ENCODE measurements at places on chromosomes 7 and 10. TPM values are rescaled to one million over a fixed set of nuclear protein-coding genes. Genes with fewer than 3 reads are reported as not detected.

Gene CTAGE6
- total RNA-seq = 0.92 TPM

Gene ATP5MK
- 260 TPM for total RNA-seq

Gene NXPH1
- total RNA-seq = not detected

- H3K27me3 ChIP-seq = no peaks in the 10 kb centered on the region
- H3K27ac ChIP-seq = peak overlapping the region; percentile 77
- H3K4me3 ChIP-seq = no peak overlapping the region
- no peak for DNase-seq
- peaks cover 18% of the 10 kb centered on the region for H3K4me1 ChIP-seq
Observed at GRCh38 chr10:283916-284356, 148.7 kb downstream of the ZMYND11 start.

GRCh38 chr10:130470286-130470685 is 334.1 kb downstream of the GLRX3 start:
- DNase-seq = no peak
- no peak overlapping the region for H3K27ac ChIP-seq
- H3K27me3 ChIP-seq = no peaks in the 10 kb centered on the region
- no peak overlapping the region for H3K4me3 ChIP-seq

GRCh38 chr7:87056346-87056745 is 3.1 kb downstream of the ELAPOR2 start:
- peaks cover 16% of the 10 kb centered on the region for H3K27me3 ChIP-seq
- peaks cover 16% of the 10 kb centered on the region for H3K4me1 ChIP-seq
- H3K4me3 ChIP-seq = no peak overlapping the region
- no peak overlapping the region for H3K27ac ChIP-seq
- no peak for DNase-seq
- H3K36me3 ChIP-seq = no peaks in the 10 kb centered on the region

DNA sequence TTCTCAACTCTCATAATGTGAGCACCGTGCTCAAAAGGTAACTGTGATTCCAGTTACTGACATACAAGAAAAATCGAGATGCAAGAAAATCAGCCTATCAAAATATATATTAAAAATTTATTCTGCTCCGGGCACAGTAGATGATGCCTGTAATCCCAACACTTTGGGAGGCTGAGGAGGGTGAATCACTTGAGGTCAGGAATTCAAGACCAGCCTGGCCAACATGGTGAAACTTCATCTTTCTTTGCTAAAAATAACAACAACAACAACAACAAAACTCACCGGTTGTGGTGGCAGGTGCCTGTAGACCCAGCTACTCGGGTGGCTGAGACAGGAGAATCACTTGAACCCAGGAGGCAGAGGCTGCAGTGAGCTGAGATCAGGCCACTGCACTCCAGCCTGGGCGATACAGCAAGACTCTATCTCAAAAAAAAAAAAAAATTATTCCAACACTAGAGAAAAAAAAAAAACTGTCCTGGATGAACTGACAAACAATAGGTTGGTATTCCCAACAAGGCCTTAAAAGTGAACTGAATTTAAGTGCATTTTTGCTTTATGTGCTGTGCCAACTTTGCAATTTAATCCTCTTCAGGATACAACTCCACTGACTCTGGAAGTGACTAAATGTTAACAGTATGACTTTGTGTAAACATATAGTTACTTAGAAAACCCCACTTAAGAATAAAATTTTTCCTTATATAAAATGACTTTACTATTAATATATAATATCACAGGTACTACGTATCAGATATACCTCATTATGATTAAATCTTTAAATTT is 51.1 kb downstream of the JMJD1C start:
- no peaks in the 10 kb centered on the region for H3K36me3 ChIP-seq
- H3K4me3 ChIP-seq = no peak overlapping the region
- no peaks in the 10 kb centered on the region for H3K27me3 ChIP-seq
- peaks cover 7% of the 10 kb centered on the region for H3K4me1 ChIP-seq
- H3K27ac ChIP-seq = no peak overlapping the region
